ENCODE measurements at places on chromosomes 5 and 9.

GRCh38 chr9:98226957-98227356 is 28.5 kb downstream of the TBC1D2 start:
- no peak for DNase-seq

DNA sequence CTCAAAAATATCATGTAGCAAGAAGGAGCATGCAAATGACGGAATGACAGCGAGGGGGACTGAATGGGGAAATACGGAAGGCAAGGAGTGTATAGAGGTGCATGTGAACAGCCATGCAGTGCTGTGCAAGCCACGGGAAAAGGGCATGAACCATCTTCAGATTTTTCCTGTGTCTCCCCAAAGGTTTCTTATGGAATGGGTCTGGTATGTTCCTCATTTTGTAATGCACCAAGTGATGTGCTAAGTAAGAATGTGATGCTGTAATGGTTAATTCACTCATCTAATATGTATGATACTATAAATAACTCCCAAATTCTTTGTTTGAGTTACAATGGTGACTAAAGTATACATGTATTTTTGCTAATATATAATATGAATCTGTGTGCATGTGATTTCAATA is 99.0 kb upstream of the DAB2 start:
- no peak for DNase-seq

DNA sequence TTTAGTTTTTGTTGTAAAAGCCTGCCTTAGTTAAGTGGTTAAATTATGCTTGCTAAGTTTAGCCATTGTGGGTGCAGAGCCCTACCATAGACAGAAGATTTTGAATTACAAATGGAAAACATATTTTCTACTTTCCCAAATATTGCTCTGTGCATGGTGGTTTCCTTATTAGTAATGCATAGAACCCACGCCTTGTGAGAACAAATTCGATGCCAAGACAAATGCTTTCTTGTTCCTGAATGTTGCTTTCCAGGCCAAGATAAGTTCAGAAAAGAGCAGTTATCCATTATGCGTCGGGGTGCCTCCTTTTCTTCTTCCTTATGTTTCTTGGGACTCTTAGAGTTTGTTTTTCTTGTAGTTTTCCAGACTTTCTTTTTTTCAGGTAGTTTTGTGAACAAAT is 31.0 kb upstream of the GARNL3 start:
- DNase-seq: no peak

DNA sequence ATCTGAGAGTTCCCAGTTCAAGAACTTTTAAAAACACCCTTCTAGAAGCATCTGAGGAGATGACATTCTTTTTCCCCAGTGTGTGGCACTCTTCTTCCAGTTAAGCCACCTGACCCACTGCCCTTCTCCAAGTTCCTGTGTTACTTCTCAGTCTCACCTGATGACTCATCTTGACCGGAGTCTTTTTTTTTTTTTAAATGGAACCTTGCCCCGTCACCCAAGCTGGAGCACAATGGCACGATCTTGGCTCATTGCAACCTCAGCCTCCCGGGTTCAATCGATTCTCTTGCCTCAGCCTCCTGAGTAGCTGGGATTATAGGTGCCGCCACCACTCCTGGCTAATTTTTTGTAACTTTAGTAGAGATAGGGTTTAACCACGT is 224.1 kb upstream of the DAB2 start:
- no peak for DNase-seq

DNA sequence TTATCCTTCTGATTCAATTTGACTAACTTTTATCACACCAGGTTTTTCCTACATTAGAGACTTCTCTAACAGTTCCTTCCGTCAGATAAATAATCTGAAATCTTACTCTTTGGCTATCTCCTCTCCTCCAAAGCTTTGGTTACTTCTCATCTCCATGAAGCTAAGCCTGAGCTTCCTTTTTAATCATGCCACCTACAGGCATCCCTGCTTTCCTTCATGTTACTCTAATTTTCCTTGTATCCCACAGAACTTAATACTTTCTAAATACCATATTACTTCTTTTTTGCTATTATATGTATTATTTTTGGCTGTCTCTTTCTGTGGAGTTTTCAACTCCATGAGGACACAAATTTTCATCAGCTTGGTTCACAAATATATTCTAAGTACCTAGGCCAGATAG is 49.7 kb downstream of the C9 start:
- DNase-seq: no peak

DNA sequence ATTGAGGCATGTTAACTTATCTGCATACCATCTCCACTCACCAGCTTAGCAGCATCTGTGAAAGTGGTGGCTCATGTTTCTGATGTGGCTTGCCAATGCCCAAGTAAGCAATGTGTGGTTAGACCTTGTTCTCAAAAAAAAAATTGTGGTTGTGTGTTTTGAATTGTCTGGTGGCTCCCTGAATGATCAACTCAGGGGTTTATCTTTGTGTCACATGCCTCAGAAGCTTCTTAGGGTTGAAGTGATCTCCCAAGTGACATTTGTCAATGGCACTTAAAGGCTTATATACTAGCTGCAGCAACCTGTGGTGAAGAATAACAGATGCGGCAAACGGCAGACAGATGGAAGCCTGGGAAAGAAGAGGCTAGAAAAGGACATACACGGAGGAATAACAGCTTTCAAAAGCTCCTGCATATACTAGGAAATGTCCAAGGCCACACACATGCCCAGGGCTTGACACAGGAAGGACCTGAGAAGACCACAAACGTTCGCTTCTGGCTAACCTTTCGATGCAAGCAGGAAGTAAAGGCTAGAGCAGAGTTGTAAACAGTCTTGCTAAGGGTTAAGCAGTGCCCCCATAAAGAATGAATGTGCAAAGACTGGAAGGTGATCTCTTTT is 42.2 kb upstream of the FSD1L start:
- DNase-seq: peak; percentile 17

- no peak for DNase-seq
These were observed 395.1 kb upstream of the CCNH start for GRCh38 chr5:87807783-87808182.

DNA sequence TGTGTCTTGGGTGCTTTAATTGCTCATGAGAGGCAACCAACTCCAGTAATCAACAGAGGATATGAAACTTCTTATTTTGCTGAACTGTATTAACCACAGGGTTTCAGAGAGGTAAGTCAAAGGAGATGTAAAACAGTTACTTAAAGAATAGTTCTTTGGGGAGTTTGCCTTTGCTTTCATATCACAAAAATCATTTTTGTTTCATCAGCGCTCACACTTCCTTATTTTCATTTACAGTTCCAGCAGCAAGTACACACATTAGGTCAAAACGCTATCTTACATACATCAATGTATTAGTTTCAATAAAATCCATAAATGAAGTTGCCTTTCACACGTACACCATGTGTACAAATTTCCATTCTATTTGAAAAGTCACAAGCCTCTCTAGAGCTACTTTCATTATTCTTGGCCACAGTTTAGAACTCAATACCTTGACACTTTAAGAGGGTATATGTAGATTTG is 50.1 kb downstream of the ST8SIA4 start:
- no peak for DNase-seq

- no peak for DNase-seq
These were observed 7.3 kb downstream of the STKLD1 start for GRCh38 chr9:133383438-133383837.

DNA sequence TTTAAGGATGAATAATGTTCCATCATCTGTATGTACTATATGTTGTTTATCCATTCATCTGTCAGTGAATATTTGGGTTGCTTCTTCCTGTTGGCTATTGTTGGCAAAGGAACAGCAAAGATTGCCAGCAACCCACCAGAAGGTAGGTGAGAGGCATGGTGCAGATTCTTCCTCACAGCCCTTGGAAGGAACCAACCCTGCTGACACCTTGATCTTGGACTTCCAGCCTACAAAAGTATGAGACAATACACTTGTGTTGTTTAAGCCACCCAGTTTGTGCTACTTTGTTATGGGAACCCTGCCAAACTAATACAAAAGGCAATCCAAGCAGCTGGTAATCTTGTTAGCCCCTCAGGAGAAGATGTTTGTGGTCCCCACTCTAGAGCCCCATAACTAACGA is 122.0 kb downstream of the CARTPT start:
- DNase-seq: no peak

GRCh38 chr5:112156211-112156610 is 262.9 kb downstream of the EPB41L4A start:
- no peak for DNase-seq

DNA sequence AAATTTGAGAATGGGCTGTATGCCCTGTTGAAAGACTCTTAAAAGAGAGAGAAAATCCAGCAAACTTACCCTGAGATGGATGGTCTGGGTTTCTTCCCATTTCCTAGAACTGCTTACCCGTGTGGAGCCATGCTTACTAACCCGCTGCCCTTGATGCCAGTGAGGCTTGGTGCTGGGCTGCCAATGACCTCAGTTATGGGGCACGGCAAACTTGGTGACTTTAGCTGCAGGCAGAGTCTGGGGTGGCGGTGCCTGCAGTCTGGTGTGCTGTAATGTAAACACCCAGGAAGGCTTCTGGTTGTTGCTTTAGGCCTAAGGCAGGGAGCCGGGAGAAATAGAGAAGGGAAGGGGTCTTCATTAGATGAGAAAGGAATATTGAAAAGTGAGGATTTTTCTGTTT is 7.3 kb upstream of the TENT4A start:
- no peak for DNase-seq

- DNase-seq: no peak
These were observed 7.8 kb downstream of the DMRT2 start for GRCh38 chr9:1057910-1058309.

- no peak for DNase-seq
These were observed 458.6 kb downstream of the ZSWIM6 start for GRCh38 chr5:61790678-61791077.

- DNase-seq: no peak
These were observed 100.1 kb downstream of the FOCAD start for GRCh38 chr9:20784196-20784595.

DNA sequence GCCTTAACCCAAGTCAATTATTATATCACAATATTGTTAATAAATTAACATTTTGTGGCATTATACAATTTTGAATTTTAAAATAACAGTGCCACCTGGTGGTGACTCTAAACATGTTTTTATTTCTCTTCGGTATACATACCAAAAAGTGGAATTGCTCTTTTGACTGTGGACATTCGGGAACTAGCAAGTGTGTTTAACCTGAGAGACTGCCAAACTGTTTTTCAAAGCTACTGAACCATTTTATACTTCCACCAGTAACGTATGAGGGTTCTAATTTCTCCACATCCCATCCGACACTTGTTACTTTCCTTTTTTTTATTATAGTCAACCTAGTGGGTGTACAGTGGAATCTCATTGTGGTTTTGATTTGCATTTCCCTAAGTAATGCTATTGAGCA is 18.3 kb upstream of the HSDL2 start:
- no peak for DNase-seq

GRCh38 chr5:34854459-34855174 is 15.7 kb downstream of the TTC23L start:
- DNase-seq: no peak

DNA sequence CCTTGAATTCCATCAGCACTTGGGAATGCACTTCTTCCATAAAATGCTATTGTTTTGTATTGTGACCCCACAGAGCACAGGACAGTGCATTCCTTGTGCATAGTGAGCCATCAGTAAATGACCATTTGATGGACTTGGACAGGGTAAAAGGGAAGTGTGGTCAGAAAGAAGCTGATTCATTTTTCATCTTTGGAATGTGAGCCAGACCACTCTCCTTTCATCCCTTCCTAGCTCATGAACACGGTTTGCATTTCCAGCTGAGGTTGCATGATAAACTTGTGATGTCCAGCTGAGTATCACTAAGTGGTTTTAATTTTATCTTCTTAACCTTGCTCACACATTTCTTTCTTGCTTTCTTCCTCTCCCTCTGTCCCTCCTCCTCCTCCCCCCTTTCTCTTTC is 101.3 kb downstream of the NUDT12 start:
- no peak for DNase-seq

- DNase-seq: no peak
These were observed 232.9 kb downstream of the SYK start for GRCh38 chr9:91034521-91034920.

- DNase-seq: no peak
These were observed 6.8 kb downstream of the NDST1 start for GRCh38 chr5:150514708-150515211.

DNA sequence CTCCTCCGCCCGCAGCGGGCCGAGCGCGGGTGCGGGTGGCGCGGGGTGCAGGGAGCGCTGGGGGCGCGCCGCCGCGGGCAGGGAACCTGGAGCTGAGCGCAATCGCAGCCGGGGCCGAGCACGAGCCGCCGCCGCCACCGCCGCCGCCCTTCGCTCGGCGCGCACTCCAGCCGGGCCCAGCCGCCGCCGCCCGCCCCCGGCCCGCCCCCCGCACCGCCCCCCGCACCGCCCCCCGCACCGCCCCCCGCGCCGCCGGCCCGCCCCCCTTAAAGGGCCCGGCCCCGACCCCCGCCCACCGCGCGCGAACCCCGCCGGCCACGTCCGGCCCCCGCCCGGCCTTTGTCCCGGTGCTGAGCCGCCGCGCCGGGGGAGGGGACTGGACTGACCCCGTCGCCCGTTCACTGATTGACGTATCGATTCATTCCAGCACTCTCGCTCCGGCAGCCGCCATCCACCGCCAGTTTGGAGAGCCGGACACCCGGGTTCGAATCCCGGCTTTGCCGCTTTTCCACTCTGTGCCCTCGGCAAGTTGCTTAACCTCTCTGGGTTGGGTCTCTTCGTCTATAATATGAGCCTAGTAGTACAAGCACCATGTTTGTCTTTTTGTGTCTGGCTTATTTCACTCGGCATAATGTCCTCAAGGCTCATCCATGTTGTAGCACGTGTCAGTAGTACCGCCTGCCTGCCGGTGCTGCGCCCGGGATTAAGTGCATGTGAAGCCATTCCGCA is at the start of gene SH3PXD2B:
Gene SH3PXD2B, minus strand, starts transcription at position 168 of the 729 bp plus-strand sequence. CDS start 173 bp downstream, outside the sequence.
- DNase-seq: no peak

- no peak for DNase-seq
These were observed 344.1 kb downstream of the NR2F1-AS1 start for GRCh38 chr5:93236807-93237421.

DNA sequence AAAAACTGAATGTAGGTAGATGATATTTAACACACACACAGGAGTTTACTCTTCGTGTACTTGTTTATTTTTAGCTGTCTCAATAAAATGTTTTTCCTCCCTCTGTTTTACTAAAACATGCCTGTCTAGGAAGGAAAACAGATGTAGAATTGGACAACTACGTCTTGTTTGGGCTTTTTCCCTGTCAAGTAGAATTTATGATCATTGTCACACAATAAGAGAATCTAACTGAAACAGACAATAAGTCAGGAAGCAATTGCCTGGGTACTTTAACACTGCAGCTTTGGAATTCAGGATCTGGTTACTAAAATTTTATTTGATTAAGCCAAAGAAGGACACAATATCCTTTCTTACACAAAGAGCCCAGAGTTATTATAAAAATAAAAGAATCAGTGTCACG is 164.2 kb downstream of the ZDHHC21 start:
- DNase-seq: no peak

GRCh38 chr5:172594431-172594830 is 46.6 kb upstream of the NEURL1B start:
- no peak for DNase-seq

- no peak for DNase-seq
These were observed 401.9 kb upstream of the PDE4D start for GRCh38 chr5:60295423-60295822.
